ENCODE measurements at places on chromosomes 12 and 14.
A peak's percentile ranks its signal among the peaks of the same experiment; 100 is the strongest.

GRCh38 chr12:108241986-108242703, 97.0 kb downstream of the CMKLR1 start:
- DNase-seq, result no peak

GRCh38 chr12:5264006-5264405, 167.9 kb upstream of the NTF3 start:
- DNase-seq, result no peak

GRCh38 chr12:90489141-90489540, 465.8 kb downstream of the CCER1 start:
- no peak for DNase-seq

- peak; percentile 50 for DNase-seq
Measured at GRCh38 chr12:121767525-121768016, 25.9 kb downstream of the RHOF start.

DNA sequence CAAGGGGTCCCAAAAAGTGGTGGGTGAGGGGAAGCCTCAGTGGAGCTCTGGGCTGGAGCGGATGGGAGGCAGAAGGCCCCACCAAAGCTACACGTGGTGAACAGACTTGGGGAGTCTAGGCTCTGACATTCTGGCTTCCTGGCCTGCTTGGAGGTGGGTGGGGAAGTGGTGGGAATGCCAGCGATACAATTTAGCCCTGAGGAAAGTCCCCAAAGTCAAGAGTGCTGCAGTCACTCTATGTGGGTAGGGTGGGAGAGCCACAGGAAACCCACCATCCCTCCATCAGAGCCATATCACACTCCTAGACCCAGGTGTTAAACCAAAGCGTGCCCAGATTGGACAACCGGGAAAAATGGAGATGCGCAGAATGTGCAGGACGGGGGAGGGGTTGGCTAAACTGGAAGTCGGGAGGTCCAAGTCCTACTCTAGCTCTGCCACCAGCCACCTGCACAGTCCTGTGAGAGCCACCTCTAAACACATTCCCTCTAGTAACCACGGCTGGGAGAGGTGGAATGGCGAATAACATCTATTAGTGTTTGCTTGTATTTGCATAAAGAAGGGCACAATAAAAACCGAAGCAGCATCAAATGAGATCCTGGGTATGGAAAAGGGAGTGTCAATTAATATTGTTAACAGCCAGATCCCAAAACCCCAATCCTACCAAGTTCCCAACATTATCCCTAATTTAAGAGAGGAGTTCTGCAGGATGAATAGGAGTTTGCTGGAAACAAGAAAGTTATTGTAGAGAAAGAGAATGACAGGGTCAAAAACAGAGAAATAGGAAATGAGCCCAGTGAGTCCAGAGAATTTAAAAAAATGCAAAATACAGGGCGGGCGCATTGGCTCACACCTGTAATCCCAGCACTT, 14.0 kb upstream of the CD9 start:
- DNase-seq, result no peak

GRCh38 chr12:22473212-22473611, 71.1 kb downstream of the C2CD5 start:
- no peak for DNase-seq

All from anterior cingulate cortex (tissue), 58 donors.